Skeletal muscle cell (primary cell): ENCODE measurements at places on chromosomes 7 and 10.

GRCh38 chr7:21984042-21984441 lies 38.3 kb upstream of the CDCA7L start:
- DNase-seq = no peak

GRCh38 chr7:95002775-95003174 lies 95.4 kb downstream of the PPP1R9A start:
- DNase-seq = no peak

GRCh38 chr10:12394241-12395033 lies 45.1 kb downstream of the CAMK1D start:
- DNase-seq = no peak

DNA sequence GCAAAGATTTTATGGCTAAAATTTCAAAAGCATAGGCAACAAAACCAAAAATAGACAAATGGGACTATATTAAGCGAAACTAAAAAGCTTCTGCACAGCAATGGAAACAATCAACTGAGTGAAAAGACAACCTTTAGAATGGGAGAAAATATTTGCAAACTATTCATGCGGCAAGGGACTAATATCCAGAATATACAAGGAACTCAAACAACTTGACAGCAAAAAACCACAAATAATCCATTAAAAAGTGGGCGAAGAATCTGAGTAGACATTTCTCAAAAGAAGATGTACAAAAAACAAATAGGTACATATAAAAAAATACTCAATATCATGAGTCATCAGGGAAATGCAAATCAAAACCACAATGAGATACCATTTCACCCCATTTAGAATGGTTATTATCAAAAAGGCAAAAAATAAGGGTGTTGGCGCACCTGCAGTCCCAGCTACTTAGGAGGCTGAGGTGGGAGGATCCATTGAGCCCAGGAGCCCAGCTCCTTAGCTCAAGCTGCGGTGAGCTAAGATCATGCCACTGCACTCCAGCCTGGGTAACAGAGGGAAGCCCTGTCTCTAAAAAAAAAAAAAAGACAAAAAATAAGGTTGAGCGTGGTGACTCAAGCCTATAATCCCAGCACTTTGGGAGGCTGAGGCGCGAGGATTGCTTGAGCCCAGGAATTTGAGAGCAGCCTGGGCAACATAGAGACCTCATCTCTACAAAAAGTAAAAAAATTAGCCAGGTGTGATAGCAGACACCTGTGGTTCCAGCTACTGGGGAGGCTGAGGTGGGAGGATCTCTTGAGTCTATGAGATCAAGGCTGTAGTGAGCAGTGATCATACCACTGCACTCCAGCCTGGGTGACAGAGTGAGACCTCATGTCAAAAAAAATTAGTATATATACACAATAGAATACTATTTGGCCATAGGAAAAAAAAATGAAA lies 4.2 kb upstream of the CCM2 start:
- no peak for DNase-seq

- no peak for DNase-seq
These were observed 2.6 kb upstream of the CYP26A1 start for GRCh38 chr10:93071177-93071472.

- DNase-seq = no peak
These were observed 44.1 kb upstream of the MXI1 start for GRCh38 chr10:110163192-110163773.

DNA sequence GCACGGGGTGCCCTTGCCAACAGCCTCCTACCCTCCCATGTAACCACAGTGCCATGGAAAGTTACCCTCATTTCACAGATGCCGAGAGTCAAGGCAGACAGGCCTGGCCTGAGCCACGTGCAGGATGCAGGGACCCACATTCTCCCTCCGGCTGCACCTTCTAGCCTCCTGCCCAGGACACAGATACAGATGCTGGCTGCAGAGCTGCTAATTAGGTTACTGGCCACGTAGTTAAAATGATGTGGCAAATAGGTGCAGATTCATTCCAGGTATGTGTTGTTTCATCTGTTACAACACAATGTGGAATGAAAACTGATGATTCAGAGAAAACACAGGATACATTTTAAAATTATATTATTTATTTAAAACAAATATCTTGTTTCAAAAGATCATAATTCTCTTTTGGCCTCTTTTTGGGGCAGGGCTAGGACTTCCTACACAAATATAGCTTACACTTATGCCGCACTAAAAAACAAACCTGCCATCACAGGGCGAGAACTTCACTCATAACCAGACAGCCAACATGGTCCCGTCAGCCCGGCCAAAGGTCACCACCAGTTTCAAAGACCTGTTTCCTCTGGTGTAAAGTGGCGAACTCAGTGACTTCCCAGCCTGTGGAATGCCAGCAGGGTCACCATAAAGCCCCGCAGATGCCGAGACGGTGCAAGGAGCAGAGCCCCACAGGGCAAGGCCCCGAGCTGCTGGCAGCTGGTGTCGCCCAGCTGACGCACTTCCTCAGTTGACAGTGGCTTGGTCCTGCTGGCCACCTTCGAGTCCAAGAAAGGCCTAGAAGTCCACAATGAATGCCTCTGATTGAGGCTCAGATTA lies 83.5 kb downstream of the TNS3 start:
- DNase-seq = no peak

DNA sequence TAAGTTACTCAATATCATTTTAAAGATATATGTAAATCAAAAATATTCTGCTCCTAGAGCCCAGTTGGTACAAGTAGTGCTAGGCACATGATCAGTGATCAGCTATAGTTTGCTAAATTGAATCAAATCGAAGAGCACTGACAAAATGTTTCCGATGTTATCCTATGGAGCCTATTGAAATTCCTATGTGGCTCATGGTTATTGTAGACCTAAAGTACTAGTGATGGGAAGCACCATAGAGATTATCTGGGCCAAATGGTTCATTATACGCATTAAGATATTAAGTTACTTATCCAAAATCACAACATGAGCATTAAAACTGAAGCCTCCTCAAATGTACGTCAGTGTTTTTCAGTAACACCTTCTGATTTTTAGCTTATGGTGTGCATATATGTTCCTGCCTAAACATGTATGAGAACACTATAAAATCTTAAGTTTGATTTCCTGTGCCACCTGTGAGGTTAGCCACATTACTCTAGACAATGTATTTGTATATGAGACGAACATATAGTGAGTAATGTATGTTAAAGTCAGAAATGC lies 103.2 kb downstream of the IQUB start:
- no peak for DNase-seq

- DNase-seq = no peak
These were observed 87.9 kb downstream of the HIF1AN start for GRCh38 chr10:100623521-100624230.

DNA sequence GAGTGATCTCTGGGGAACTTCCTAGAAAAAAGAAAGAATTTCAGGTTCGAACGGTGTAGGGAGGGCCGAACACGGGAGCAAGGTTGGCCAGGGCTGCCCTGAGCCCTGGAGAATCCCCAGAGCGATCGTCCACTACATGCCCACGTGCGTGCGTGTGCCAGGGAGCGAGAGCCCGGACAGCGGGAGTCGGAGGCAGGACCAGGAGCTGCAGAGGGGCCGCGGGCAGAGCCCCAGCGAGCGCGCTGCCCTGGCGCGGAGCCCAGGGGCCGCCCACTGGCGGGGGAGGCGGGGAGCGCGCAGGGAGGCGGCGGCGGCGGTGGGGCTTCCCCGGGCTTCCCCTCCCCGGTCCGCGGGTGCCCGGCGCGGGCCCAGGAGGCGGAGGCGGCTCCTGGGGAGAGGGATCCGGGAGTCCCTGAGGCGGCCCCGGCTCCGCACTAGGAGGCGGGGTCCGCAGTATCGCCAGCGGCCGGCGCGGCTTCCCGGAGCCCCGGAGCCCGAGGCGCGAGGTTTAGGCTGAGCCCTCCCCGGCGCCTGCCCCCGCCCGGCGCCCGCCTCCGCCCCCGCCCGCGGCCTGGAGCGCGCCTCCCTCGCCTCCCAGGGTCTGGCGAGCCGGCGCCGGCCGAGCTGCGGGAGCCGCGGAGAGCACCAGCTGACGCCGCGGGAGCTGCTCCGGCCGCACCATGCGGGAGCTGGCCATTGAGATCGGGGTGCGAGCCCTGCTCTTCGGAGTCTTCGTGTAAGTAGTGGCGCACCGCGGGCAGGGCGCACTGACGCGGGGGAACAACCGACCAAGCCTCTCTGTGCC lies at the start of gene PLPP4:
TSS of gene PLPP4 (plus strand) at position 602 of the 805 bp plus-strand sequence. CDS start at position 681, 79 bp downstream.
- DNase-seq = no peak

- DNase-seq = no peak
These were observed 189.6 kb downstream of the ADAM12 start for GRCh38 chr10:126198681-126199080.

- DNase-seq = no peak
These were observed 112.8 kb downstream of the PRLHR start for GRCh38 chr10:118482393-118483331.

GRCh38 chr7:41170466-41170865 lies 532.4 kb downstream of the INHBA start:
- no peak for DNase-seq

DNA sequence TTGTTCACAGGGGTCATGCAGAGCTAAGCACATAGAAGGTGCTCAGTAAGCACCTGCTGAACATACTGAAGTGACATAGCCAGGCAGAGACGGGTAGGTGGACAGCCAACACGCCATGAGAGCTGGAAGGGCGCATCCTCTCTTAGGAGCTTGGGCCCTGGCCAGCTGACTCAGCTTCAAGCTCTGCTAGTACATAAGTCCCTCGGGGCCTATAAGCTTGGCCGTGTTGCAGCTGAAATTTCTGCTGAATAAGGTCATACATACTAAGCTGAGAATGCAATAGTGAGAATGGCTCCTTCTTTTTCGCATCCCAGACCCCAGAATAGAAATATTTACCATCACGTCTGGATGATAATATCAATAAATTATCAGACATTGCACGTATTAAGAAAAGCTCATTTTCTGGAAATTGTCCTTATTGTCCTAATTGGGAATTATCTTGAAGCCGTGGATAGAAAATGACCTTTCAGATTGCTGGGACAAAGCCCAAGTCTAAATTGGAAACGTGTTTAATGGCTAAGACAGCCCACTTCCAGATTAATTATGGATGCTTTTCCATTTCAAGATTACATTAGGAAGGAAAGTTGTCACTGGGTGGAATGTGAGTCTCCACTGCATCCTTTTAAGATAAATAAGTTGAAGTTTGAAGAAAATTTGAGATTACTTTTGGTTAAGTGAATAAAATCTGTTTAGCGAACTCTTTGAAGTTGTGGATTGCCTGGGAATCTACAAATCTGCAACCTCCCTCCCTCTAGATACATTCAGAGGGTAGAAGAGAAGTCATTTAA lies 287.1 kb upstream of the C7orf33 start:
- DNase-seq = peak; percentile 83

DNA sequence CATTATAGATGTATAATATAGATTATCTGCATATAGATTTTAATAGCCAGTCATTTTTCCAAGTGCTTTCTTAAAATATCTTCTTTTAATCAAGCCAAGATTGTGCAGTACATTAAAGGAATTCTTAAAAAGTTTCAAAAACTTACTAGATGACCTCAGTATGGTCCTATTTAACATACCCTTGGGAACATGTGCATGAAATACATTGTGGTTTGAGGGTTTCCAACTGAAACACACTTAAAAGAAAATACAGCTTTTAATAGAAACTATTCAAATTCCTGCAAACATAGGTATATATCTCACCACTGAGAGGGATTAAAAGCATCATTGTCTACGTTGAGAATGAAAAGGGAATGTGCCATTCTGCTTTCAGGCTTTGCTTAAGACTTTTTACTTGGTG lies 364.9 kb downstream of the SUGCT start:
- peak; percentile 39 for DNase-seq

GRCh38 chr7:7135074-7135473 lies 47.3 kb upstream of the C1GALT1 start:
- no peak for DNase-seq

- no peak for DNase-seq
These were observed 63.8 kb upstream of the CFAP46 start for GRCh38 chr10:133006202-133006601.

DNA sequence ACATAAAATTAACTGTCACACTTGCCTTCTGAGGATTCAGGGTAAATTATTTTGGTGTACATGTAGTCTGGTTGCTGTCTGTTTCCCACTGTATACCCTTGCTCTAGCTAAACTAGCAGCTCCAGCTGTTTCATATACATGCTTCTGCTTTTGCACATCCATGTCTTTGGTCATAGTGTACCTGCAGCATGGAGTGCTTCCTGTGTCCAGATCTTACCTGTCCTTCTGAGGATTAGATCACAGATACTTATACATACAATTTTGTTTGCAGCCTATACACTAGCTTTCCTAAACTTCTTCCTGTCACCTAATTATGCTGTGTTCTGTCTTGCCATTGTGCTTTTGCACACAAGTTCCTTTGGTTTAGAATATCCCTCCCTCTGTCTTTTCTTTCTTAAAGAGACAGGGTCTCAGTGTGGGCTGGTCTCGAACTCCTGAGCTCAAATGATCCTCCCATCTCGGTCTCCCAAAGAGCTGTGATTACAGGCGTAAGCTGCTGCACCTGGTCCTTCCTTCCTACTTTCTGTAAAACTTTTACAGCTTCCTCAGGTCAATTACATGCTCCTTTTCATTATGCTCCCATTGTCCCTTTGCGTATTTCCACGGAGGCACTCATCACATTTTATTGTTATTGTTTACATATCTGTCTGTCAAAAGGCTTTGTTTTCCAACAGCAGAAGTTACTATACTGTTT lies 33.8 kb downstream of the TPST1 start:
- no peak for DNase-seq

- DNase-seq = no peak
These were observed 112.5 kb downstream of the RALA start for GRCh38 chr7:39735903-39736302.
